NCI-H345 (cell line): ENCODE measurements at places on chromosomes 6 and 20.

DNA sequence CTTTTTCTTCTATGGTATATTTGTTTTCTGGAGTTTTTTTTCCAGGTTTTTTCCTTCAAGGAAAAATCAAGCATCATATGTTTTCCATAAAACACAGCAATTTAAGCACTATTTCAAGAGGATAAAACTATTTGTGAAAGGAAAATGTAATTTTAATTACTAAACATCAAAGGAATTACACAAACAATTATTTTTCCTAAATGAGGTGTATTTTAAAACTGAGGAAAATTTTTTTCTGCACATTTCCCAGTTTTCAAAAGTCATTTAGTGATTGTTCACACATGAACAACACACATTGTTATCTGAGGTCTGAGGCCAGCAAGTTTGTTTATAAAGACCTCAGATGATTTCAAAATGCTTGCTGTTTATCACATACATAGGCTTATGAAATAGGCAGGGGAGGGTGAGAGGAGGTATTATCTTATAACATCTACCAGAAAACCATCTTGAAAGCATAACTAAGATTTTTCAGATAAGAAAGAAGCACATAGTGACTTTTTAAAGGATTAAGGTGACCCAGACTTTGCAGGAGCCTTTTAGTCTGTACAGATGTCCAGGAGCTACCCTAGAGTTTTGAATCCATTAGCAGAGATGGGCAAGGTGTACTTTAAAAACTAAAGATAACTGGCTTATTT, 381.6 kb downstream of the GJA1 start:
- DNase-seq = no peak

GRCh38 chr20:56453352-56453751, 15.1 kb upstream of the RTF2 start:
- DNase-seq = no peak

- no peak for DNase-seq
These were observed 3.6 kb downstream of the NT5E start for GRCh38 chr6:85453490-85453889.

DNA sequence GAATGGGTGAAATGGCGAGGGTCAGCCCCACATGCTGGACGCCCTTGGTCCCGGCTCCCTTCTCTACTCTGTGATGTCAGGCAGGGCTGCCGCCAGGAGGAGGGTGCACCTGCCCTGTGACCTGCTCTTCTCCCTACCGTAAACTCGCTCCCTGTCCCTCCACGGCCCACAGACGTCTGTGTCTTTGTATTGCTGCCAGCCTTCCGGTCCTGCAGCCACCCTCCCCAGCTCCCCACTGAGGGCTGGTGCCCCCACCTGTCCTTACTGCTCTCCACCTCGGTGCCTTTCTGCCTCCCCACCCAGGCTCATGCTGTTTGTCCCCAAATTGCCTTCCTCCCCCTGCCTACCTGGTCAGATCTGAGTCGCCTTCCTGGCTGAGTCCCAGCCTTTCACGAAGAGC, 4.1 kb upstream of the CCR6 start:
- DNase-seq = no peak

- DNase-seq = no peak
These were observed 25.0 kb downstream of the TAB2 start for GRCh38 chr6:149342525-149342924.

DNA sequence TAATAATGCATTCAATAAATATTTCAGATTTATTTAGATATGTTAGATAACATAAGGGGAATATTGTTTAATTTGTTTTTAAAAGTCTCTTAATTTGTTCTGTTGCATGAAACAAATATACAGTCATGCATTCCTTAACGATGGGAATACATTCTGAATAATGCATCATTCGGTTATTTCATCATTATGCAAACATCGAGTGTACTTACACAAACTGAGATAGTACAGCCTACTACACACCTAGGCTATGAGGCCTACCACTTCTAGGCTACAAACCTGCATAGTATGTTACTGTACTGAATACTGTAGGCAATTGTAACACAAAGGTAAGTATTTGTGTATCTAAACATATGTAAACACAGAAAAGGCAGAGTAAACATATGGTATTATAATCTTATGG, 118.7 kb downstream of the EPHA7 start:
- DNase-seq = peak; percentile 81
